EH (cell line): ENCODE measurements at places on chromosomes 4 and X.

DNA sequence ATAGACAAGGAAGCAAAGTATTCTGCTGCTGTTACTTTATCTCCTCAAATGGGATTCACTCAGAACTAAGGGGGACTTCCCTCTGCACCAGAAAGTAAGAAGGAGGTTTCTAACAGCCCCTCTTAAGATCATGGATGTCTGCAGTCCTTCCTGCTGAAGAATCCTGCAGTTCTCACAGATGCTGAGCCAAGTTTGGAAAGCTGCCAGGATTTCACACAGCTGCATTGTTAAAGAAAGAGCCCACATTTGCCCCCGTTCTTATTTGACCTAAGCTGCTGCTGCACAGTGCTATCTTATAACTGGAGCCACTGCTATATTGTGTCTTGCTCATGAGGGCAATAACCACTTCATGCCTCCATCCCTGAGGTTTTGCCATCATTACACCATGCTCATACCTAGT, 81.1 kb downstream of the FAAH2 start:
- no peak for DNase-seq

DNA sequence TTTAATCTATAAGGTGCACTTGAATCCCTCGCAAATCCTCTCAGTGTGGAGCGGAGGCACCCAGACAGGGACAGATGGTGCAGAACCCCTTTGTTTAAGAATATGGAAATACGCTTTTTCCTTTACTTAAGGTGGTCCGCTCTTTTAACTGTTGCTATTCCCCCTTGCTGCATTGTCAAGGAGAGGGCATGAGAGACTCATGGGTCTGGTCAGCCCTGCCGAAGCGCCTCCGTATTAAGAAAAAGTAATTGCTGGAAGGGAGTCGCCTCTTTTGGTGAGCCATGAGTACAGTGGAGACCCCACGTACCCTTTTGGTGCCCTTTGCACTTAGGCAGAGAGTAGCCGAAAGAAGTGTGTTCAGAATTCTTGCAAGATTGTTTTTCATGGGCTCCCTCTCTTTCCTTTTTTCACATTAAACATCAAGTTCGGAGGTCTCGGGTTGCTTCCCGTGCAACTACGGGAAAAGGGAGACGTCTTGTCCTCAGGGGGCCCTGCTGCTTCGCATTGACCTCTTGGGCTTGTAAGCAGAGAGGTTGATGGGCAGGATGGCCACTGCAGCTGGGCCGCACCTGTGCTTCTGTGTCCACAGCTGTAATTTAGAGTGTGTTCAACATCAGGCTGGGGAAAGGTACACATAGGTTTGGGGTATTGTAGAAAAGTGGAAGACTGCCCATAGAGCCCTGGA, 109.6 kb downstream of the SPRY1 start:
- no peak for DNase-seq

- DNase-seq: peak; percentile 32
Measured at GRCh38 chr4:70903291-70903603, 1.1 kb downstream of the MOB1B start.

- DNase-seq: no peak
Measured at GRCh38 chr4:70868778-70869177, 29.1 kb upstream of the GRSF1 start.

GRCh38 chr4:178808106-178808505, 1365.9 kb upstream of the AGA start:
- DNase-seq: no peak

- DNase-seq: no peak
Measured at GRCh38 chr4:6680372-6681034, 13.2 kb upstream of the S100P start.

- no peak for DNase-seq
Measured at GRCh38 chrX:36407836-36408235, 488.3 kb downstream of the CFAP47 start.

GRCh38 chrX:40380655-40381488, 199.9 kb upstream of the ATP6AP2 start:
- no peak for DNase-seq

DNA sequence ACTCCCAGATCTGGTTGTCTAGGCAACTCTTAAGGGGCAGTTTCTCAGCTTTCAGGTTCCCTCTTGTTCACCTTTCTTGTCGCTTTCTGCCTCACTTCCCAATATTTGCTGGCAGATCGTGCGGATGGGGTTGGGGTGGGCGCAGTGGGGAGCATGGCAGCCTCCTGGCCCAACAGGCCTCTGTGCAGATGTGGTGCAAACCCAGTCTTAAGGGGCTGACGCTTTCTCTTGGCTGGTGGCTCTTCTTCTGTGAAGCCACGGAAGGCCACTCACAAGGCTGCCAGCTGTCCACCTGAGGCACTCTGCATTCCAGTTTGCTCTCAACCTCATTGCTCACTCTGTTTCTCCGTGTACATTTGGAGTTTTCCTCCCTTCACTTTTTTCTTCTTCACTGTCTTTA, 61.7 kb downstream of the NBDY start:
- no peak for DNase-seq

GRCh38 chrX:102672856-102673255, 21.6 kb downstream of the GPRASP1 start:
- peak; percentile 55 for DNase-seq

- no peak for DNase-seq
Measured at GRCh38 chr4:42262701-42263490, 110.4 kb upstream of the BEND4 start.

DNA sequence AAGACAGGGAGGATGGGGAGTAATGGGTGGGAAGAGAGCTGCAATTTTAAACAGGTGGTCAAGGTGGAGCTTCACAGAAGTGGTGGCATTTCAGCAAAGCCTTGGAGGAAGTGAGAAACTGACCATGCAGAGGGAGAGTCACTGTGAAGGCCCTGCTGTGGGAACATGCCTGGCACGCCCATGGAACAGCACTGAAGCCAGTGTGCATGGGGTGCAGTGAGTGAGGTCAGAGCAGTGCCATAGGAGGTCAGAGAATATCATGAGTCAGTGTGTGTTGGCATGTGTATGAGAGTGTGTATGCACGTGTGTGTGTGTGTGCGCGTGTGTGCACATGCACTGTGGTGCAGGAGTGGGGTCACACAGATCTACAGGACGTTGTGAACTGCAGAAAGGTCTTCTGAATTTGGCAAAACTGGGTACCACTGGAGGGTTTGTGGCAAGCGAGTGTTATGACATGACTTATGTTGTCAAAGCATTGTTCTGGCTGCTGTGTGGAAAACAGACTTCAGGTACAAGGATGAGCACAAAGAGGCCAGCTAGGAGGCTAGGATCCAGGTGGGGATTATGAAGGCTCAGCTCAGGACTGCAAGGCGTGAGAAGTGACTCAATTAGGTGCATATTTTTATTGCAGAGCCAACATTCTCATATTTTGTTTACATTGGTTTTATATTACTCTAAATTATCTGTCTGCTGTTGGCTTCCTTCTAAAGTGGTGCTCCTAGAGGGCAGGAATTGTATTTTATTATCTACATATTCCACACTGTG, 34.0 kb downstream of the ZNF827 start:
- no peak for DNase-seq

DNA sequence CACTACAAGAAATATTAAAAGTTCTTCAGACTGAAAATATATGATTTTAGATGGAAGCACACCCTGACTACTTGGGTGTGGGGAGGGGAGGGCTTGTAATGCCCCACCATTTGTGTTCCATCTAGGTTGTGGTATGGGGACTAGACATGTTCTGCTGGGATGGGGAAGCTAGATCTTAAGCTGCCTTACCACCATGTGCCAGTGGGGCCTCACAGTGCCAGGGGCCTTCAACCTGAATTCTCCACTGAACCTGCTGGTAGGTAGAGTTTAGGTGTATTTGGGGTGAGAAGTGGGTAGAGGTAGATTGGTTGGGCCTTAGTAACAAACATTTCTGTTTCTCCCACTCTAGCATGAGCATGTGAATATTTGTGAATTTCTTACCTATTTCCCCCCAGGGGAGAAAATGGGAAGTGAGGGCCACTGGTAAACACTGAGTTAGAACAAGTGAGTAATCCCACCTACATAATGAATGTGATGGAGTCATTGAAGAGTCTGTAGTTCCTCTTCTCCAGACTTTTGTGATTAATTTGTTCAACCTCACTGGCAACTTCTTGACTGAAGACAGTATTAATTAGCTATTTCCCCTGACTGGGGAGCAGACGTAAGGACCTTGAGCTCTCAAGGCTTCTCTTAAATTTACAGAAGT, 44.0 kb downstream of the BRCC3 start:
- DNase-seq: no peak

DNA sequence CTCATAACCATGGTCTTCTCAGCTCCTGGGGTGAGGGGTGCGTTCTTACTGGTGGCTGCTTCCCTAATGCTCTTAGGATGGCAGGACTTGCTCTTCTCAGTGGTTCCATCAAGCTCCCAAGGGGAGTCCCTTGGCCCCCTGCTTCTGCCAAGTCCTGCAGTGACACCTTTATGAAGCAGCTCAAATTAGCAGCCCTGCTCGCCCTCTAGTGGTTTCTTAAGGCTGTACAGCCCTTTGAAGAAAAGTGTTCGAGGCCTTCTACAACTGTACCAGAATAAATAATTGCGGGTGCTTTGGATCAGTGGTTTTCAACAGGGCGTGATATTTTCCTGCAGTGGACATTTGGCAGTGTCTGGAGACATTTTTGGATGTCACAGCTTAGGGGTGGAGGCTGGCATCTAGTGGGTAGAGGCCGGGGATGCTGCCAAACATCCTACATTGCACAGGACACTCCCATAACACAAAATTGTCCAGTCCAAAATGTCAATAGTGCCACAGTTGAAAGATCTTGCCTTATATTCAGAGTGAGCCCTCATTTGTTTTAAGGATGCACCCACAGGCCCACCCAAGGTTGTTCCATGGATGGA, 204.7 kb upstream of the S100G start:
- DNase-seq: peak; percentile 44

DNA sequence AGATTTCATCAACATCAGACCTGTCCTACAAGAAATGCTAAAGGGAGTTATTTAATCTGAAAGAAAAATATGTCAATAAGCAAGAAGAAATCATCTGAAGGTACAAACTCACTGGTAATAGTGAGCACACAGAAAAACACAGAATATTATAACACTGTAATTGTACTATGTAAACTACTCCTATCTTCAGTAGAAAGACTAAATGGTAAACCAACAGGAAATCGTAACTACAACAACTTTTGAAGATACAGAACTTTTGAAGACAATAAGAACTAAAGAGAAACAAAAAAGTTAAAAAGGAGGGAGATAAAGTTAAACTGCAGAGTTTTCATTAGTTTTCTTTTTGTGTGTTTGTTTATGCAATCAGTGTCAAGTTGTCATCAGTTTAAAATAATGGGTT, 12.4 kb downstream of the MED14 start:
- no peak for DNase-seq

GRCh38 chrX:42089031-42089430, 165.7 kb upstream of the CASK start:
- no peak for DNase-seq

DNA sequence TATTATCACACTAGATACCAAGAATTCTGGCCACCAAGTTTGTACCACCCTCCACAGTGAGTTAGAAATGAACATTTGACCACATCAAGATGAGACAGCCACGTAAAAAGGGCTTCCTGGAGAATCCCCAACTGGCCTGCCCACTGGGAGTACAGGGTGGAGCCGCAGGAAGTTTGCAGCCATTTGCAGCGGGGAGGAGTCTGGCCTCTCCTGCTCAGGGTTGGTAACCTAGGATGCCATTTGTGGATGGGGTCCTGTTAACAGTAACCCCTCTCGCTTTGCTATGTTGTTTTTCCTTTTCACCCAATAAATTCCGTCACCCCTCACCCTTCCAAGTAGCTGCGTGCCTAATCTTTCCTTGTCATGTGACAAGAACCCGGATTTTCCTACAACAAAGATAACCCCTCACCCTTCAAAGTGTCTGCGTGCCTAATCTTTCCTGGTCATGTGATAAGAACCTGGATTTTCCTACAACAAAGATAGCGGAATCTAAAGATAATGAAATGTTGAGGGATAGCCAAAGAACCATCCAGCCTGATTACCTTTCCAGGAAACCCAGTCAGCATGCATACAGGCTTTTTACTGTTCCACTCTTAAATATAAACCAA, 245.4 kb downstream of the NAF1 start:
- DNase-seq: no peak

GRCh38 chr4:6900956-6901355, 8.7 kb upstream of the TBC1D14 start:
- DNase-seq: no peak

GRCh38 chr4:185357211-185357610, 38.5 kb downstream of the LRP2BP start:
- peak; percentile 49 for DNase-seq

DNA sequence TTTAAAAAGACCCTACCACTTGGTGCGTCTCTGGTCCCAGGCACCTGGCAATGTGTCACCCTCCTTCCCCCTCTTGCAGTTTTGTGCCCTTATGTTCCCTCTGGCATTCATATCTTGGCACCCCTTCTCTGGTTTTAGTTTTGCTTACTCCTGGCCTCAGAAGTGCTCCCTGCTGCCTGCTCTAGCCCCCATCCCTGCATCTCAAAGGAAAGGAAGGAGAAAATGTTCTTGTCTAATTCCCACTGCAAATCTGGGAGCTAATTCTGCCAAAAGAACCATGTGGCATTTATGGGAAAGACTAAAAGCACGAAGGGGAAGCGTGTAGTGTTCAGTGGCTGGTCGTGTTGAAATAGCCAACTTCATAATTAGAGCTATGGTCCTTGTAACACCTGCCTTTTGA, 340.1 kb upstream of the RPS6KA3 start:
- no peak for DNase-seq

DNA sequence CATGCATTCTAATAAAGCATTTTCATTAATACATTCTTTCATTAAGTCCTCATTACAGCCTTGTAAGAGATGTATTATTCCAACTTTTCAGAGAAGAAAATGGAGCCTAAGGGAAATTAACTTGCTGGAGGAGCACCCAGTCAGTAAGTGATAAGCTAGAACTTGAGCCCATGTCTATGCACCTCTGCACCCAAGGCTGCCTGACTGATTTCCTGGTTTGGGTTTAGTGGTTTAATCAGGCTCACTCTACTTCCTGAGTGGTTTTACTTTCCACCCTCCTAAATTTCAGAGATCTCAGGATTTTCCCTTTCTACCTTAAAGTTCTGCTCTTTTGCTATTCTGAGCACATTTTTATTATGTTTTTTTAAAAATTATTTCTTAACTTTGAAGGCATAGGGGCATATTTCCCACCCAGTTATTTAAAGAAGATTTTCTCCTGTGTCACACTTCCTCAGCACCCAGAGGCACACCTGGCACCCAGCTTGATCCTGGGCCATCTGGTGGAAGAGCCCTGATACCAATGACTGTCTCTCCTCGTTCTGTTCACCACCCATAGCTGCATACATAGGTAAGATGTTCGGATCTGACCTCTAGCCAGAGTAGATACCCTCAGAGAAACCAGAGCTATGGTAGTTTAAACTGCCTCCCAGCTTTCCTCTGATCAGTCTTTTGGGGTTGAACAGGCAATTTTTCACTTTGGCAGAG, 10.4 kb downstream of the CORIN start:
- DNase-seq: no peak

- DNase-seq: peak; percentile 42
Measured at GRCh38 chrX:22686138-22686541, 313.6 kb upstream of the DDX53 start.

GRCh38 chr4:48079972-48080391, 54.1 kb downstream of the TXK start:
- peak; percentile 71 for DNase-seq
